ENCODE measurements at places on chromosomes 5 and 9.

GRCh38 chr9:91423785-91424402 is at the start of gene NFIL3:
Gene NFIL3, minus strand, starts transcription at chr9:91423832. Its CDS starts 13,098 bp downstream, at chr9:91410734.
- peak; percentile 46 for DNase-seq

DNA sequence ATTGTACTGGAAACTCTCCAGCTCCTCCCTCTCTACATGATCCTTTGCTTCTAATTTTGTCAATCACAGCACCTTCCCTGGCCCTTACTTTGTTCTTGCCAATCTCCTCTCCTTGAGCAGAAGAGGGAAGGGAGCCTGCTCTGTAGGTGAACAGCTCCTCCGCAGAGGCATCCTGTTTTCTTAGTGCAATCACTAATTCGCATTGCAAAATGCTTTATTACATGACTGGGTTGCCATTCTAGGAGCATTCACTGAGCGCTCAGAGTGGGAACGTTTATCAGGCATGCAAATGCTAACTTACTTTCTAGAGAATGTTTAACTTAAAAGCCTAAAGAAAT is 416 bp upstream of the SNX18 start:
- no peak for DNase-seq

- no peak for DNase-seq
Measured at GRCh38 chr5:6584727-6585126, 48.1 kb downstream of the NSUN2 start.

GRCh38 chr5:151239237-151239861 is 13.6 kb upstream of the GM2A start:
- peak; percentile 45 for DNase-seq

- no peak for DNase-seq
Measured at GRCh38 chr9:99162759-99163364, 57.9 kb downstream of the TGFBR1 start.

GRCh38 chr5:156230887-156231286 is 96.1 kb upstream of the SGCD start:
- DNase-seq: no peak

DNA sequence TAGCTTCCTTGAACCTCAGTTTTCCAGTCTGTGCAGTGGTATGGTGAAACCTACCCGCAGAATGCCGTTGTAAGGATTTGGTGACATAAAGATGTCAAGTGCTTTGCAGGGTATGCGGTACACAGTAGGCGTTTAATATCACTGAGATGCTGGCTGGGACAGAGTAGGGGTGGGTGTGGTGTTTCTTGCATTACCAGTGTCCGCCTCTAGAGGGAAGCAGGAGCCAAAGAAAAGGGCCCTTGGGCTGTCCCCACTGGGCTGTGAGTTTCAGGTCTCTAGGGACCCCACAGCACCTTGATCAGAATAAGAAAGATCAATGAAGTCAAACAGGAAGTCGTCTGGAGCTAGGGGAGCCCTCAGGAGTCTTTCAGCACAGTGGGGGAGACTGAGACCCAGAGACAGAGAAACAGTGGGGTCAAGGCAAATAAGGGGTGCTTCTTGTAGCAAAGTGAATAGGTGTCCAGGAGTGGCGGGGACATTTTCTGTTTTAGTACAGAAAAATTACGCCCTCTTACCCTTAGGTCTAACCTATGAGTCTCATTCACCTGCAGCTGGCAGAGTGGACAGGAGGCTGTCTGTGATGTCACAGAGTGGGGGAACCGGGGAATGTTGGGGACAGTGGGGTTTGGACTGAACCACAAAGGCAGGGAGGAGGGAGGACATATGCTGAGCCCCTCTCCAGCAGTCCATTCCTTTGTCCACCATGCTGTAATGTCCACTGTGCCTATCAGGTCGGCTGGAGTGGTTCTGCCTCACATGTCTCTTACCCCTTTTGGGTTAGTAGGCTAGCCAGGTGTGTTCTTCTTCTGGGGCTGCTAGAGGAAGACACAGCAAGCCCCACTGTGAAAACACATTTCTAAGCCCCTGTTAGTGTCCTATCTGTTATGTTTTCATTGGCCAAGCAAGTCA is 4.7 kb upstream of the TEX53 start:
- DNase-seq: peak; percentile 59

- DNase-seq: no peak
Measured at GRCh38 chr5:115561176-115561575, 16.6 kb upstream of the FEM1C start.
